B cell (primary cell): ENCODE measurements at places on chromosomes 5 and 9.
A peak's percentile ranks its signal among the peaks of the same experiment; 100 is the strongest.

- no peak for DNase-seq
Observed at GRCh38 chr5:10793785-10794184, 32.8 kb upstream of the DAP start.

- DNase-seq: no peak
Observed at GRCh38 chr5:2015124-2015848, 132.6 kb upstream of the IRX4 start.

- DNase-seq: peak; percentile 63
Observed at GRCh38 chr5:140372971-140373487, 13.0 kb downstream of the SLC4A9 start.

- no peak for DNase-seq
Observed at GRCh38 chr5:154559398-154560276, 81.6 kb upstream of the HAND1 start.

GRCh38 chr9:129423216-129423615 lies 197.7 kb downstream of the C9orf50 start:
- no peak for DNase-seq

DNA sequence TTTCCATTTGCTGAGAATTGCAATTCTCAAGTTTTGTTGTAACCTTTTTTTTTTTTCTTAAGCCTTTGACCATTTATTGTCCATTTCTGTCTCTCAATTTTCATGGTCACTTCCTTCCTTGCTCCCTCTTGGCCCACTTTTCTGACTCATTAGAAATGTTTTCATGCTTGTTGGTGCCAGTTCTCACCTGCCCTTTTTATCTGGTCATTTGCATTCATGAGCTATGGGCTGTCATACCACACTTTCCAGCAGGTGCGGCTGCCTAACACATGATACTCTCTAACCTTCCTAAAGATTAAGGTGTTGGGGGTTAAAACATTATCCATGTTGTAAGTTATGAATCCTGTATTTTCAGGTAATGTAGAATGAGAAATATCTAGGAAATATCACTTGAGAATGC lies 150.5 kb upstream of the TLX3 start:
- no peak for DNase-seq

DNA sequence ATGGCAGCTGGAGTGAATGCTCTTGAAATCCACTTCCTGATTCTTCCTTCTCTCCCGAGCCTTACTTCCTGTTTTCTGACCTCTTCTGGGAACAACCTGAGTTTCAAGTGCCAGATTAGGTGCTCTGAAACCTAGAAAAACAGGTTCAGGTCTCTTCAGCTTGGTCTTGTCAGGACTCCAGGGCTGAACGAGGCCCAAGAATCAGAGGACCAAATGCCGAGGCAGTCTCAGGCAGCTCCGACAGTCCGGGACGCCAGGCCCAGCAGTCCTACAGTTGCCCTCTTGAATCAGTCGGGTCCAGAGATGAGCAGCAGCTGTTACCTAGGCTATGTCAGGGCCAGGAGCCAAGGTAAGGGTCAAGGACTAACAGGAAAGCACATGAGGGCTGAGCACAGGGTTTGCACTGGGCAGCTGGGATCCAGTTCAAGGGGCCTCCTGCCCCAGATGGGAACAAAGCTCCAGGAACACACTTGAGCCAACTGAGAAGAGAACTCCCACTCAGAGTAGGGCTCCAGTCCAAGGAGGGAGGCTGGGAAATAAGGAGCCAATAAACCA lies 38.3 kb upstream of the ADRA1B start:
- DNase-seq: no peak
